ENCODE measurements at places on chromosomes 1 and 21. TPM values are rescaled to one million over a fixed set of nuclear protein-coding genes. Genes with fewer than 3 reads are reported as not detected.

The DMRTA2 gene
- not detected for polyA plus RNA-seq

The JAM2 gene
- 10.5 TPM for polyA plus RNA-seq

The ANXA9 gene
- polyA plus RNA-seq, result not detected

The RPE65 gene
- not detected for polyA plus RNA-seq

The ZNF593OS gene
- polyA plus RNA-seq, result not detected

The TCHHL1 gene
- polyA plus RNA-seq, result not detected

The CSF3R gene
- polyA plus RNA-seq, result not detected

The IL20 gene
- not detected for polyA plus RNA-seq

The VAV3 gene
- 33.7 TPM for polyA plus RNA-seq

The GPR25 gene
- polyA plus RNA-seq, result not detected

The CAMK2N1 gene
- polyA plus RNA-seq, result 132 TPM

The CA6 gene
- not detected for polyA plus RNA-seq

The FGR gene
- not detected for polyA plus RNA-seq

The OVAAL gene
- polyA plus RNA-seq, result not detected

The IFNAR1 gene
- 100 TPM for polyA plus RNA-seq

The FCRL6 gene
- polyA plus RNA-seq, result not detected

The FAM177B gene
- 1.0 TPM for polyA plus RNA-seq

The TINAGL1 gene
- polyA plus RNA-seq, result not detected

The GABRD gene
- polyA plus RNA-seq, result 4.5 TPM

The MNDA gene
- not detected for polyA plus RNA-seq

The ANKRD34A gene
- polyA plus RNA-seq, result 10.7 TPM

The A3GALT2 gene
- not detected for polyA plus RNA-seq

The AMY1C gene
- polyA plus RNA-seq, result not detected

The HIVEP3 gene
- polyA plus RNA-seq, result 4.7 TPM

The MYCL gene
- not detected for polyA plus RNA-seq

The SELL gene
- polyA plus RNA-seq, result not detected

The ESPN gene
- 10.1 TPM for polyA plus RNA-seq

The MMEL1 gene
- not detected for polyA plus RNA-seq

The NID1 gene
- polyA plus RNA-seq, result 0.77 TPM

The DNM3 gene
- polyA plus RNA-seq, result 210 TPM

The OLFML3 gene
- polyA plus RNA-seq, result 0.50 TPM

The CYP4X1 gene
- polyA plus RNA-seq, result 42.0 TPM

The COL24A1 gene
- not detected for polyA plus RNA-seq

The STMN1 gene
- 1,529 TPM for polyA plus RNA-seq

The NPHS2 gene
- polyA plus RNA-seq, result not detected

The PCP4 gene
- polyA plus RNA-seq, result 32,123 TPM

The TPTE gene
- not detected for polyA plus RNA-seq

The AMPD1 gene
- not detected for polyA plus RNA-seq

The HMGCS2 gene
- polyA plus RNA-seq, result not detected

The SLC45A3 gene
- not detected for polyA plus RNA-seq

The AZIN2 gene
- polyA plus RNA-seq, result 8.1 TPM

The CYP4A22 gene
- not detected for polyA plus RNA-seq

The SYCP1 gene
- polyA plus RNA-seq, result 8.1 TPM

The AADACL3 gene
- not detected for polyA plus RNA-seq

The S1PR1 gene
- polyA plus RNA-seq, result 36.8 TPM

The IFNLR1 gene
- polyA plus RNA-seq, result not detected

The NUDT4B gene
- not detected for polyA plus RNA-seq

The LCE1F gene
- polyA plus RNA-seq, result not detected

The SPRR2G gene
- not detected for polyA plus RNA-seq

Measured in Purkinje cell (primary cell).